ENCODE measurements at places on chromosomes 4 and X.

DNA sequence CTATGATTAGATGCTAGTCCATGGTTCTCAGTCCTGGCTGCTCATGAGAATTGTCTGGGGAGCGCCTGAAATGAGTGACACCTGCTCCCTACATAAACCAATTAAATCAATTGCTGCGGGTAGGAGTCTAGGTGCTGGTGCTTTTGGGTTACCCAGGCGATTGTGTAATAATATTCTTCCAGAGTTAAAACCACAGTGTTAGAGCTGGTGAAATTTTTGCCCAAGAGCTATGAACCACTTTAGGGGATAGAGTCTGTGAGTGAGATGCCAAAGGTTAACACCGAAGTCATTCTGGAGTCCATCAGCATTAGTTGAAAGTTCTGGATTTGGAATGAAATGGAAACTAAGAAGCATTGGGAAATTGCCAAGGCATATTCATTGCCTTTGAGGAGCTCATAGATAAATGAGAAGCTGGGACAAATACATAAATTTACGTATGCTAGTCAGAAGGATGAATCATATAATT is 15.3 kb downstream of the PDK3 start:
- DNase-seq: no peak

DNA sequence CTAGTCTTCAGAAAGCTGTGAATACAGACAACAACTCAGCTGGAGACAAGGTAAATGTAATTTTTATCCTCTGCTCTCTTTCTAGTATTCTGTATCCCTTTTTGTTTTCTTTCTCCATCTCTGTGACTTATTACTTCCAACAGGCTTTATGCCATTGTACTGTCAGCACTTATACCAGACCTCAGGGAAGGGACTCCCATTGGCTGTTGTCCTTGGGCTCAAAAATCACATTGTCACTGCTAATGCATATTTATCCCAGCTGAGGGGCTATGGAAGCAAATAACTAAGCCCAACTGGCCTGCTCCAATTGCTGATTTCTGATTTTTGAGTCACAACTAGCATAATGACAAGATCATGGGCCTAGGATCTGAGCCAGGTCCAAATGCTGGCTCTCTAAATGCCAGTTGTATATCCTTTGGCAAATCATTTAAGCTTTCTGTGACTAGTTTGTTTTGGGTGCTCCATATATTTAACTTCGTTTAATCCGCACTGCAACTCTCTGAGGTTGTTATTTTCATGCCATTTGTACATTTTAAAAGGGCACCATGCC is 395.1 kb upstream of the GNPDA2 start:
- no peak for DNase-seq

- DNase-seq: no peak
These were observed 75.1 kb upstream of the CXorf66 start for GRCh38 chrX:140040386-140040785.

DNA sequence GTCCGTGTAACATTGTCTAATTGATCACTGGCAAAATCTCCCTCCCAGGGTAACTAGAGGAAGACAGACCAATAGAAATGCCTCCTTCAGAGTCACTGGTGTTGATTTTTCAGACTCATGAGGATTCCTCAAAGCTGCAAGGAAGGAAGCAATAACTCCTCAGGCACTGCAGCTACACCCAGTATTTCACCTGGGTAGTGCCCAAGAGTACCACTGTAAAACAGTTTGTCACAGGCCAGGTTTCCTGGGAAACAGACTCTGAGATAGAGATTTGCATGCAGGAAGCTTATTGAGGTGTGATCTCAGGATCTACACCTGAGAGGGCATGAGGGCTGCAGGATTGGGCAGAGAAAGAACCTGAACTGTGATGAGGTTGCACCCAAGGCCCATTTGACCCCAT is 240.7 kb upstream of the ATP6AP2 start:
- no peak for DNase-seq

DNA sequence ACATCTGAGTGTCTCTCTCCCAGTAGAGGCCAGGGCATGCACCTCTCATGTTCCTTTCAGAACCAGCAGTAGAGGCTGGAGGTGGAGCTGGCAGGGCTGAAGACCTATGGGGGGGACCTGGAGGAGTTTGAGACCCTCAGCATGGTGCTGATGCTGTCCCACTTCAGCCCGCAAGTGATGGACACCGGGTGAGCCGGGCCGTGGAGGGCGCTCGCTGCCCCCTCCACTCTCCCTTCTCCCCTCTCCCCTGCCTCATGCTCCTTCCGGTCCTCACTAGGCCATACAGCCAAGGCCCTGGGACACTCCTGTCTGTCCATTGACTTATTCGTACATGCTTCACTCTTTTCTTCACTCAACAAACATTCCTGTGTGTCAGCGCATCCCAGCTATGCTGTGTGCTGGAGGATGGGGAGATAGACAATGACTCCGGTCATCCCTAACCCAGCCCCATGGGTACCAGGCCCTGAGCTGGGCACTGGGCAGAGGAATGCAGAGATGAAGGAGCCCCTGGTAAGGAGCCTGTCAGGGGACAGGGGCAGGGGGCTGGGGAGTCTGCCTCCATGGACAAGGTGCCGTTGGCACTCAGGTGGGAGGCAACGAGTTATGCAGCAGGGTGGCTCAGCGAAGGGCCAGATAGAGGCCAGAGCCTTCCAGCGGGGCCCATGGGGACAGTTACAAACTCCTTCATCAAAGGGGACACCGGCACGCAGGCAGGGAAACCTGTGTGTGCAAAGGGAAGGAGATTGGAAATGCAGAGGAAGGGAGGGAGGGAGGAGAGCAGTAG is 28.4 kb upstream of the WFS1 start:
- no peak for DNase-seq

DNA sequence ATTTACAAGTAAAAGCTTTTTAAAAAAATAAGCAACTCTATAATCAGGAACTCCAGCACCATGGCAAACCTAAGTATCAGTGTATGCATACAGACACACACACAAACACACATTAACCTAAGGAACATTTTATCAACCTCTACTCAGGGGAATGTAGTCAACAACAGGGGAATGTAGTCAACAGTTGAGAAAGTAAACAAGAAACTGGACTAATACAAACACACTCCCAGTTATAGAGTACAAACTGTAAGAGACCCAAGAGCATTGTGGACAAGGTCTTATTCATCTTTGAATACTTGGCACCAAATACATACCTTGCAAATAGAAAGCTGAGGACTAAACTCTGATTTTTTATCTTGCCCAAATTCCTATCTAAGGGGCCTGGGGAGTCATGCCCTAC is 36.2 kb downstream of the PAPSS1 start:
- DNase-seq: no peak

- DNase-seq: no peak
These were observed 16.9 kb downstream of the SH3RF1 start for GRCh38 chr4:169253904-169254303.

DNA sequence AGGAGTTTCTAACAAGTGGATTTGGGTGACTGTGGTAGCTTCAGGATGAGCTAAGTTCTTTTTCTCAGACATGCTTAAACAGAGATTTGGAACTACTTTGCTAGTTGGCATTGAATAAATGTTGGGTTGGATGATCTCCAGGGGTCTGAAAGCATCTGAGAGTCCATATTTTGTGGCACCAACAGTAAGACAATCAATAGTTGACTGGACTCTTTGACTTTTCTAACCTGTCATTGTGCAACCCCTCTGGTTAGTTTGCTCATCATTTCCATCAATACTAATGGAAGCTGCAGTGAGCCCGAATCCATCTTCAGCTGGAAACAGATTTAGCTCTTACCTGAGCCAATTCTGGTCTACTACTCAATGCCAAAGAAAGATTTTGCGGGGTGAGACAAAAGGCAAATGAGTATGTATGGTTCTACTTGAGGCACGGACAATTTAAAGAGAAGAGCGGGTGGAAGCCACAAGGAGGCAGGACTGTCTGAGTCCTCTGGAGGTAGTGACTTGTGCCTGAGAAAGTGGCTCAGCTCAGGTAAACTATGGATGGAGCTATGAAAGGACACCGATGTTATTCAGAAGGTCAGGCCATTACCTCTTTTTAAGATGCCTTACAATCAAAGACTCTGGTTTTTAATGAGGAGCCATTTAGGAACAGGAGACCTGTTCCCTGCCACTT is 118.7 kb downstream of the MID1IP1 start:
- no peak for DNase-seq

DNA sequence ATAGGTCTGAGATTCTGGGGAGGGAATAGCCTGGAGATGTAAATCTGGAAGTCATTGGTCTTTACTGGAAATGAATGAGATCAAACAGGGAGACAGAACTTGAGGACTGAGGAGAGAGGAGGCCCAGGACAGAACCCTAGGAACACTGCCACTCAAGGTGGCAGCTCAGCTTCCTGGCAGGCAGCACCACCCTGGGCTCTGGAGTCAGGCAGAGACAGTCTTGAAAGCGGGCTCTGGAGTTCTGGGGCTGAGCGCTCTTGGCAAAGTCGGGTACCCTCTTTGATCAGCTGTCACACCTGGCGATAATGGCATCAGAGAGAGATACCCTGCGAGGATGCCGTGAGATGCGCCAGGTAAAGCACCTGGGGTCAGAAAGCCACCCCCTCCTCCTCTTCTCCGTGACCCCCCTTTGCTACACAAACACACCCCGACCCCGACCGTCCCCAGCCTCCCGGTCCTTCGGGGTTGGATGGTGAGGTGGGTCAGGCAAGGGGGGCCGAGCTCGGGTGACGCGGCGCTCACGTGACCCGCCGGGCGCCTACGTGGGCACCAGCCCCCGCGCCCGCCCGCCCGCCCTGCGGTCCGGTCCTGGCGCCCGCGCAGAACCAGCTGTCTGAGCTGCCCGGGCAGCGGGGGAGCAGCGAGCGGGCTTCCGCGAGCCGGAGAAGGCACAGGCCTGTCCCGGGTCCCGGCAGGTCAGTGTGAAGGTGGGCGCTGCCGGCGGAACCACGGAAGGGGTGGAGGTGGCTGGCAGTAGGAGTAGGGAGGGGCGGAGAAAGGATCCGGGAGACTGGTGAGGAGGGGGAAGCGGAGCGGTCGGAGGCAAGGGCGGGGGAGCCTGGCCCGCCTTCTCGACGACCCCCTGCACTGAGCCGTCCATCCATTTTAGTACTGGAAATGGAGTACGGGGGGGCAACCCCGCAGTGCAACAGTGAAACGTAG is at the start of gene TCEAL3:
TCEAL3 (plus strand) TSS at position 600 of the 942 bp plus-strand sequence. CDS start 1,102 bp downstream, outside the sequence.
- peak; percentile 2 for DNase-seq

GRCh38 chr4:14631806-14632440 is 370.4 kb upstream of the CPEB2 start:
- DNase-seq: no peak

GRCh38 chr4:54090804-54091623 is 8.9 kb upstream of the GSX2 start:
- no peak for DNase-seq

DNA sequence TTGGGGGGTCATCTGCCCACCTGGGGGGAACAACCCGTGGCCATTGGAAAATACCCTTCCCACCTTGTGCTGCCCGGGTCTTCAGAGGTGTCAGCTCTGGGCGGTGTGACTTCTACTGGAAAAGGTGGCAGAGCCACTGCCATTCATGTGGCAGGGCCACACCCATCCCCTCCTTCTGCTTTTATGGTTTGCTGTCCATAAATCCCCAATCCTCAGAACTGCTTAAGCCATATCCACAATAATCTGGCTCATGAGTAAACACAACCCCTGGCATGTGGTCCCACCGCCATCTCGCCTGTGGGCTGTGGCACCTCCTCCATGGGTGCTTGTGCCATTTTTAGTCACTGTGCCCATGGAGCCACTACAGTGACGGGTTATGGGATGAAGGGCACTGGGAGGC is 20.6 kb downstream of the SORCS2 start:
- no peak for DNase-seq

- no peak for DNase-seq
These were observed 432.4 kb downstream of the DMD start for GRCh38 chrX:32778965-32779364.

- DNase-seq: no peak
These were observed 23.7 kb downstream of the EPGN start for GRCh38 chr4:74331944-74332343.

DNA sequence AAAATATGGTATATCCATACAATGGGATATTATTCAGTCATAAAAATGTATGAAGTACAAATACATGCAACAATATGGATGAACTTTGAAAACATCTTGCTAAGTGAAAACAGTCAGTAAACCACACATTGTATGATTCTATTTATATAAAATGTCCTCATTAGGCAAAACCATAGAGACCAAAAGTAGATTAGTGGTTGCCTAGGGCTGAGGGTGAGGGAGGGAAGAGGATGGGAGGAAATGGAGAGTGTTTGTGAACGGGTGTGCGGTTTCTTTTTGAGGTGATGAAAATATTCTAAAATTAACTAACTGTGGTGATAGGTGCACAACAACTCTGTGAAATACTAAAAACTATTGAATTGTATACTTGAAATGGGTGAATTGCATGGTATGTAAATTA is 29.6 kb downstream of the TEX11 start:
- DNase-seq: no peak

All from SHP77 (cell line).